Stromal cell of bone marrow (primary cell): ENCODE measurements at places on chromosomes 11 and 22.
A peak's percentile ranks its signal among the peaks of the same experiment; 100 is the strongest.

DNA sequence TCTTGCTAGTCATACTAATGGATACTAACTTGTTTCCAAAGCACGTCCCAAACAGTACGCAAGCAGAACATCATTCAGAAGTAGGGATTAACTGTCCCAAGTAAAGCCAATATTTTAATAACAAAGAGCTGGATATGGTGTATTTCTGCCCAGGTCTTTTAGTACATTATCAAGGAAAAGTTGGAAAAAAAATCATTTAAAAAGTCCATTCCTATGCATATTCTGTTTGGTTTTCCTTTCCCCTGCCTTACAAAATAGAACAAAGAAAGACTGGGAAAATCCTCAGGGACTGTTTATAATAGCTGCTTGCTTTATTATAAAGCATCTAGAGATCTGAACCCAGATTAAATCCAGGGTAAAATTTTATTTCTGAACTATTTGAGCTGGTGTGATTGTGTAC is 83.9 kb downstream of the UVRAG start:
- no peak for DNase-seq

DNA sequence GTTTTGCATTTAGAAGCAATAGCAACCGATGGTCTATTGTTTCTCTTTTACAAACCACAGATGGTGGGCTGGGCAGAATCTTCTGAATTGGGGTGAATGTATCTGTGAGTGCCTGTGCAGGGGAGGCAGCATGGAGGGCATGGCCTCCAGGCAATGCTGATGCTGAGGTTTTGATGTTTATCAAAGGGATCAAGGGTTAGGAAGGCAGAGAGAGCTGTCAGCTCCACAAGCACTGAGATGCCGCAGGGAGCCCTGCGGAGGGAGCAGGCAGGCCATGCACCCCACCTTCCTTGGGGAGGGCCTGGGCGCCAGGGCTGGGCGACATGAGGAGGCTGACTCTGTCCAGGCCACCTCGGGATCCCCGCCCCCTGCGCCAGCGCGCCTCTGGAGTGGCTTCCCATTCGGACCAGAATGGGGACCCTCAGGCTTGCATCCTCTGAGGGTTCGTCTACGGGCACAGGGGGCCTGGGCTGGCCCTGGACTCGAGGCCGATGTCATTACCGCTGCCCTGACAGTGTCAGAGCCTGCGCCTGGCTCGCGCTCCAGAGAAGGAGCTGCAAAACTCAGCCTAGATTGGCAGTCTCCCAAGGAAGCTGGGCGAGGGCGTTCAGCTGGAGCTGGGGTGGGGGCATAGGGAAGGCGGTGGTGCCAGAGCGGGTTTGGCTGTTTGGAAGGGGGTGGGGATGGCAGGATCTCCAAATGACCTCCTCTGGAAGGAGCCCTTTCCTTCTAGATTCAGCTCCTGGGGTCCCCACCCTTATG is 13.9 kb upstream of the TH start:
- no peak for DNase-seq

- DNase-seq: no peak
Measured at GRCh38 chr11:45440111-45440510, 154.0 kb upstream of the SYT13 start.

- DNase-seq: peak; percentile 63
Measured at GRCh38 chr11:9688716-9689511, 25.0 kb downstream of the SWAP70 start.

GRCh38 chr11:66287211-66287888 is 1.6 kb downstream of the YIF1A start:
- no peak for DNase-seq

DNA sequence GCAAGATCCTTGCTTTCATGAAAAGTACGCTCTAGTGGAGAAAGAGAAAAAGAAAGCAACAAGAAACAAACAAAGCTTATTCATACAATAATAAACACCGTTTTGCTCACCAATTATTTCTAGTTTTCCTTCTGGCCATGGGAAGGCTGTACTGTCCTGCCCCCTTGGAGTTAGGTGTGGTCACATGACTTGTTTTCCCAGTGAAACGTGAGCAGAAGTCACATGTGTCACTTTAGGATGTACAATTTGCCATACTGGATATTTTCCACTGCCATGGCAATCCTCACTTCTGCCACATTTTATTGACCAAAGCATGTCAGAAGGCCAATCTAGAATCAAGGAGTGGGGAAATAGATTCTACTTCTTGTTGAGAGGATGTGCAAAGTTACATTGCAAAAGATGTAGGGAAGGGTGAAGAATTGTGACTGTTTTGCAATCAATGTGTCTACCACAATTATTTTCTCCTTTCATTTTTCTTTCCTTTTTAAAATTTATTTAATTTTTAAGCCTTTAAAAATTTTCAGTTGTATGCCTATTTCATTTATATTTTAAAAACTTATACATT is 24.3 kb upstream of the TRAF6 start:
- no peak for DNase-seq

GRCh38 chr11:22337596-22338485 is at the start of gene SLC17A6:
Gene SLC17A6, plus strand, starts transcription at chr11:22338381. Its CDS starts 153 bp downstream, at chr11:22338534.
- DNase-seq: no peak

GRCh38 chr11:79393362-79394043 is 47.3 kb downstream of the TENM4 start:
- DNase-seq: no peak

DNA sequence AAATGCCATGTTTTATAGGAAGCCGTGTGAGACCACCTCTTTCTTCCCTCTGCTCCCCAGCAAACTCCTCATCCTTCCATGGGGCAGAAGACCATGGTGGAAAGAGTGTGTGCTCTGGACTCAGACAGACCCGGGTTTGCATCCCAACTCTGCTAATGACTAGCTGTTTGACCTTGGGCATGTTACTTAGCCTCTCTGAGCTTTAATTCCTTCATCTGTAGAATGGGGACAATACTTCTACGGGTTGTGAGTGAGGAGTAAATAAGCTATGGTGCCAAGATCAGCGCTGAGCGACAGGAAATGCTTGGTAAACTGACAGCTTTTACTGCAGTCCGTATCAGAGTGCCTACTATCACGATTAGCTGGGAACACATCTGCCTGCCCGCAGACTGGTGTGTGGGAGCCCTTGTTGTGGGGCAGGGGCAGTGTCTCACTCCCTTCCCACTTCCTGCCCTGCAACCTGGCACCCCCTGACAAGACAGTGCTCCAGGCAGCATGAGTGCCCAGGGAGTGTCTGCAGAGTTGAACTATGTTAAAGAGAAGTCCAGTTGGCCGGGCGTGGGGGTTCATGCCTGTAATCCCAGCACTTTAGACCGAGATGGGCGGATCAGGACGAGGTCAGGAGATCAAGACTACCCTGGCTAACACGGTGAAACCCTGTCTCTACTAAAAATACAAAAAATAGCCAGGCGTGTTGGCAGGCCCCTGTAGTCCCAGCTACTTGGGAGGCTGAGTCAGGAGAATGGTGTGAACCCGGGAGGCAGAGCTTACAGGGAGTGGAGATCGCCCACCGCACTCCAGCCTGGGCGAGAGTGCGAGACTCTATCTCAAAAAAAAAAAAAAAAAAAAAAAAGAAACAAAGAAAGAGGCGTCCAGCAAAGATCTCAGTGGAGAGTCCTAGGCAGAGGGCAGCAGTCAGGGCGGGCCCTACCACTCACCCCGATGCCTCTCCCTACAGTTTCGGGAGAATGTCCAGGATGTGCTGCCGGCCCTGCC is 2.2 kb downstream of the SEC14L2 start:
- DNase-seq: no peak

DNA sequence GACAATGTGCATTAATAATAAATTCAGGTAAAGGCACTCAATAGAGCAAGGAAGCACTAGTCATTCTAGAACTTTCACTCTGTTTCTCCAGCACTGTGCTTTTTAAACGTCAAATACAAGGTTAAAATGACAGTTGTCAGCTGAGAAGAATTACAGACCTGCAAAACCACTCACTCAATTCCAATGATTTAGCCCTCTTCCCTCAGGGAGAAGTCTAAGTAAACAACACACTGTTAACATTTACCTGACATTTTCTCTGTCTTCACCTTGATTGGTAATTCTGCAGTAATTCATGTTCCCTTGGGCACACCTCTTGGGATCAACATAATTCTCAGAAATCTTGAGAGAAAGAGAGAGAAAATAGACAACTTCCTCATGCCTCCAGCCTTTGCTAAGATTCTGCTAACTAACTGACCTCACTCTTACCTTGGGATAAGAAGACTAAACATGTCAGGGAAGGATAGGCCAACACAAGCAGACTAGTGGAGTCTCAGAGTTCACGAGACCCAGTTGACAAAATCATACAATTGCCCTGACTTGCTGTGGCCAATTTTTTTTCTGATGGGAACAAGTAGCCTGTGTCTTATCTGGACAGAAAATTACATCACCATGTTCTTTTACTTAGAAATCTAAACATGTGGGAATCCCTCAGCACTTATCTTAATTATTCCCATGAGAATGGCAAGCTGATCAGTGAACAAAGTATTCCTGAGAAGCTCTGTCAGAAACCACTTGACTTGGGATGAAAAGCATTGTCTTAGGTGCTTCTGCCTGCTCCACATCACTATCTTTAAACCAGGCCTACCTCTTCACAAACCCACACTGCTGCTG is 516.8 kb upstream of the FAT3 start:
- DNase-seq: no peak

GRCh38 chr11:17478070-17478469 is 1.4 kb upstream of the ABCC8 start:
- no peak for DNase-seq

DNA sequence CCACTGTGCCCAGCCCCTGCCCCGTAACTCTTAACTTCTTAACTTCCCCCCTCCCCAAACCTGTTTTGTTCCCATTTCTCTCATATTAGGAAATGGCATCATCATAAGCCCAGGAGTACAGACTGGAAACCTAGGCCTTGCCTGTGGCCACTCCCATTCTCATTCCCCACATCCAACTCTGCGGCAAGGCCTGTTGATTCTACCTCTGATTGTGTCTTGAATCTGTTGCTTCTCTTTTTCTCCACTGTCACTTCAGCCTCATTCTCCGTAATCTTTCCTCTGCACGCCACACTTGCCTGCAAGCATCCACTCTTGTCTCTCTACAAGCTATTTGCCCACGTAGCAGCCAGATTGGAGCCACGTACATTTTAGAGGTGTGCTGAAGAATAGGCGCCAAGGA is 25.2 kb downstream of the SGSM3 start:
- no peak for DNase-seq

GRCh38 chr22:44389181-44389580 is 76.4 kb upstream of the SHISAL1 start:
- DNase-seq: no peak

DNA sequence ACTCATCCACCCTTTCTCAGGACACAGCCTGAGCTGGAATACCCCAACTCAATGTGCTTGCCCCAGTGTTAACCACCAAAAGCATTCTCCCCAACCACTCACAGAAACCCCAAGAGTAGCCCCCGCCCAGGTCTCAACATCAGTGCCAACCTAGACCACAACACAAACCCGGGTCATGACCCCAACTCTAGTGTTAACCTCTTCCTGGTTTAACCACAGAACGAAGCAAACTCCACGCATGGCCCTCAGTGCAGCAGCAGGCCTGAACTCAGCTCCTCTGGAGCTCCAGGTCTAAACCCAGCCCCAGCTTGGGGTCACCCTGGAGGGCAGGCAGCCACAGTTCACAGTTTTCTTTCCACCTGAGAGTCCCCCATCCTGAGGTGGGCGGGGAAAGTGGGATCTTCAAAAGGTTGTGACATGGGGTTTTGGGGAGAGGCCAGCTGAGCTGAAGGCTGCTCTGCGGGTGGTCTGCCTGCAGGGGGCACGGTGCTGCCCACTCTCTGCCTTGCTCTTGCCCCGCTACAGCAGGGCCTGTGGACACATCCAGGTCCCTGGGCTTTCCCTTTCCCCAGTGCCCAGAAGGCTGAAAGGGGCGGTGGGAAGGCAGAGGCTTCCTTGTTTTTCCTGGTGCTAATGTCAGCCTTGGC is 37.9 kb downstream of the NECTIN1 start:
- DNase-seq: no peak

DNA sequence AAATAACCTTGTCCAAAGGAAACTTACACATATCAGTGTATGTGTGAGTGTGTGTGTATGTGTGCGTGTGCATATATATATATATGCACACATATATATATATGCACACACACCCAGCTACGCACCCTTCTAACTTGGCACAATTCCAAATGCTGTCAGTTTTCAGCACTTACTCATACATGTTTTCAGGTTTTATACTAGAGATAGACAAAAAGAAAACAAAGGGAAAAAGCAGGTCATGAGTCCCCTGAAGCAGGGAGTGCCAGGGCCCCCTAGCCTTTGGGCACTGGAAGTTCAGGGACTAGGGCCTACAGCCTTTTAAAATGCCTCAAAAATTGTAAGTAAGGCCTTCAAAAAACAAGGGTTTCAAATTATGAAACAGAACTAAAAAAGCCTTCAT is 265.4 kb downstream of the CADM1 start:
- no peak for DNase-seq

- DNase-seq: no peak
Measured at GRCh38 chr22:47307822-47308221, 545.4 kb downstream of the TBC1D22A start.

DNA sequence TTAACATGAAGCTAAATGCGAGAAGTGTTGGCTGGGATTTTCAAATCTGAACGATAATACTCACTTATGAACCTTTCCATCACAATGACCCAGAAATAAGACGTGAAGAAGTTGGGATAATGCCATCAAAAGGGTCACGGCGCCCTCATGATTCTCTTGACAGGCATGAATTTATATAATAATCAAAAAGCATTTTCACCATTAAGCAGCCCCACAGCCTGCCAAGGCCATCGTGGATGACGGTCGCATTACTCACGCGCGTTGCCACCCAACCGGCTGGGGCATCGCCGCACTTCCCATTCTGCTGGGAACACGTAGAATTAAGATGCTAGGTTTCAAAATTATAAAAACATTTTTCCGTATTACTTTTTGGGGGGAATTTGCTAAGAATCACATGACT is 18.9 kb upstream of the GAL start:
- no peak for DNase-seq

GRCh38 chr11:115501893-115502589 is 2.2 kb downstream of the CADM1 start:
- DNase-seq: no peak

DNA sequence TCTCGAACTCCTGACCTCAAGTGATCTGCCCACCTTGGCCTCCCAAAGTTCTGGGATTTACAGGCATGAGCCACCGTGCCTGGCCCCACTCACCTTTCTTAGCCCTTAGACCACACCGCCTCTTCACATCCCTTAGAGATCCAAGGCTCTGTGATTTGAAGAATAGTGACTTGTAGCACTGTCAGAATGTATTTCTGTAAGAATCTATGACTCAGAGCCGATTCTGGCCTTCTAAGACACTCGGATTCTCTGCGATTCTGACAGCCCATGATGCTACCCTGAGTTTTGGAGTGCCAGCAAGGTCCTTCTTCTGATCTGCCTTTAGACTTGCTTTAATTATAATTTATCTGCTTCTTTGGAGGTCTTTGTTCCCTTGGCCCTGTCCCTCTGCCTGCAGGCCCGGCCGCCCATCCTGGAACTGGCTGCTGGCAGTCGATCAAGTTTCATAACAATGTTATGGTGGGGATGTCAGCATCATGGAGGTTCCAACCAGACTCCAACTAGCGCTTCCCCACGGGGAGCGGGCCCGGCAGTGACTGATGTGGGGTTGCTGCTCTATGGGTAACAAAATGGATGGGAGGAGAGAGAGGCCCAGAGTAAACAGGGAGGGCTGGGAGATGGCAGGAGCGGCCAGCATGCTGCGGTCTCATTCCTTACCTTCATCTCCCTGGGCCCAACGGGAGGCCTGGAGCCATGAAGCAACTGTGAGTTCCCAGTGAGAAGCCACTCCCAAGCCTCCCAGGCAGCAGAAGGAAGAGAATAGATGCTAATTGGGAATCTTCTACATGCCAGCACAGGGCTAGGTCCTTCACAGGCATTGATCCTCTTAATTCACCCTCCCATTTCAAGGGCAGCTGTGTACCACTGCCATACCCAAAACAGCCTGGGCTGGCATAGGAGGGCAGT is 55.7 kb upstream of the RASD2 start:
- DNase-seq: no peak

GRCh38 chr11:121661880-121662486 is 209.2 kb upstream of the SORL1-AS1 start:
- DNase-seq: peak; percentile 89
